ENCODE measurements at places on chromosomes 11 and 22. TPM values are rescaled to one million over a fixed set of nuclear protein-coding genes. Genes with fewer than 3 reads are reported as not detected.

KIF18A gene
- total RNA-seq: 34.1 TPM

TPBGL gene
- total RNA-seq: not detected

DNA sequence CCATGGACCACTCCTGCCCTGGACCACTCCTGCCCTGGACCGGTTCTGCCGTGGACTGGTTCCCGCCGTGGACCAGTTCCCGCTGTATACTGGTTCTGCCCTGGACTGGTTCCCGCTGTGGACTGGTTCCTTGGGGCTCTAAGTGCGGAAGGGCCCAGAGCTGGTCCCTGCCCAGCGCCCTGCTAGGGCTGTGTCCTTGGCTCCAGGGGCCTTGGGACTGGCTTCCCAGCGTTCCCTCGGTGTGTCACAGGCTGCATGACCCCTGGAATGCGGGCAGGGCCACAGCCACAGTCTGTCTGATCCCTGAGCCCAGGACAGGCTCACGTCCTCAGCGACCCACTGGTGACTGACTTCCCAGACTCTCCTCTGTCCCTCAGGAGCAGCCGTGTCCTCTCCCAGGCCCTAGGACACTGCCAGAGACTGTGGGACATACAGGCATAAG lies 412.2 kb downstream of the TBC1D22A start:
- DNase-seq: no peak

GRCh38 chr11:129959687-129960086 lies 42.9 kb downstream of the PRDM10 start:
- no peak for DNase-seq

DNA sequence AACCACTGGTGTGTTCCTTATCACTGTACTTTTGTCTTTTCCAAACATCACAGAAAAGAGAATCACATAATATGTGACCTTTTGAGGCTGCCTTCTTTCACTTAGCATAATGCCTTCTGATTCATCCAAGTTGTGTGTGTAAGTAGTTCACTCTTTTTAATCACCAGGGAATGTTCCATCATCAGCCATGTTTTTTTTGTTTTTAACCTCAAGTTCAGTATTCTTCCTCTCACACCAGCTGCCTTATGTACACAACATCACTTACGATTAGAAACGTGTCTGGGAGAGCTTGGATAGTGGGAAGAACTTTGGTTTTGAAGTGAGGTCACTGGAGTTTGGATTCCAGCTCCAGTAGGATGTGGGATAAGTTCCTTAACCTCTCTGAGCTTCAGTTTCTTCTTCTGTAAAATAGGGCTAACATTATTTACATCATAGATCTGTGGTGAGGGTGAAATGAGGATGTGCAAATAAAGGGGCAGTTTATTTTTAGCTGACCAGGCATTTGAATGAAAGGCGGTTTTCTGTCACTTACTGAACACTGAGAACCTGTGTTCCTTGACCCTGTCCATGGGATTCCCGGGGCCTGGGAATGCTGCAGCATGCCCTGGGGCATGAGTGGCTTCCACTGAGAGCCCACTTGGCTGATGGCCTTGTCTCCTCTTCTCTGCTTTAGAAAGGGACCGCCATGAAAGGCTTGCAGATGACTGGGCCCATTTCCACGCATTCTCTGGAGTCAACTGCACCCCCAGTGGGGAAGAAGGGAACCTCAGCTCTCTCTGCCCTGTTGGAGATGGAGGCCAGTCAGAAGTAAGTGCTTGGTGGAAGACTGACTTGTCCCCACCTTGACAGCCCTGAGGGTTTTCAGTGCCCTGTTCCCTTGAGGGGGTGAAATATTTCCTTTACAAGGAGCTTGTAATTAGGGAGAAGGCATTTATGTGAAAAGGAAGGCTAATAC lies 92.6 kb downstream of the DEPDC5 start:
- no peak for DNase-seq

- no peak for DNase-seq
Observed at GRCh38 chr11:65997286-65997685, 4.7 kb downstream of the EIF1AD start.
